ENCODE measurements at places on chromosomes 1 and 21.

- no peak for DNase-seq
Measured at GRCh38 chr1:204834336-204834735, 36.3 kb upstream of the NFASC start.

- no peak for DNase-seq
Measured at GRCh38 chr21:42669041-42669440, 15.6 kb downstream of the PDE9A start.

DNA sequence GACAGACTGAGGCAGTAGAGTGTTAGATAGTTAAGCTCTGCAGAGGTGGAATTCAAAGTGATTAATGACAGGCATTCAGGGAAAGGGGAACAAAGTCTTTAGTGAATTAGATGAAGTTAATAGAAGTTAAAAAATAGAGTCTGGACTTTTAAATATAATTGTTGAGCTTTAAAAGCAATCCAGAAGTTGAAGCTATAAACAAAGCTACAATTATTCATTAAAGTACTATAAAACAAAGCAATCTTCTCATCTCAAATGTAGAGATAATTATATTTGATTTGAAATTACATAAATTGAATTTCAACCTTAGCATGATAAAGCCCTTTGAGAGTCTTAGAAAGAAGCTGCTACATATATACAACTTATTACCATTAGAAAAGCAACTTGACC lies 710.6 kb downstream of the MRPL39 start:
- DNase-seq, result no peak

DNA sequence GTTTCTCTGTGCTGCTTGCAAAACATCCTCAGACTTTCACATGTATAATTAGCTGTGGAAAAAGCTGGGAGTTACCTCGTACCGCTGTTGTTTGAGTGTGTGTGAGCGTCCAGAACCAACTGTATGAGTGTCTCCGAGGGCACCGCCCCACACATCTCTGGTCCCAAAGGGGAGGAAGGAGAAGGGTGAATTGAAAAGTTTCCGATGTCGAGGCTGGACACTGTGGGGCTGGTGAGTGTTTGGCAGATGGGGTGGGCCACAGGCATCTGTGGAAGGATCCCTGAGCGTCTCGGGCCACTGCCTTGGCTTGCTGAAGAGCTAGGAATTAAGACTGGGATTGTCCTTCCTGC lies 1.2 kb downstream of the ATP2B4 start:
- DNase-seq, result peak; percentile 44

DNA sequence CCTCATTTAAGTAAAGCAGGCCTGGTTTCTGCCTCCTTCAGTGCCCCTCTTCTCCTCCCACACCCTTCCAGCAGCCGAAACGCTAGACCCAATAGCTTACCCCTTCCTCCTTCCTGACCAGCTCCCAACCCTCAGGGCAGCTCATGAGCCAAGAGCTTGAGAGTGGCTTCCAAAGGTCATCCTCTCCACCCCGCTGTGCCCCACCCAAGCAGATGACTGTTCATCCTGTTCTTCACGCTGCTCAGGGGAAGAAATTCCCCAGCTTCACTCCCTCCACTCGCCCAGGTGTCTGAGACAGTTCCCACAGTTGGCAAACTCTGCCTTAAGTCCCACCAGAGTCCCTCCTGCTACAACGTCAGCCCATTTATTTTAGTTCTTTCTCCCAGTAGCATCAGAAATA lies 23.4 kb downstream of the ARHGEF19 start:
- DNase-seq, result no peak

GRCh38 chr1:245155272-245156040 lies 671 bp downstream of the KIF26B start:
- DNase-seq, result no peak

- DNase-seq, result no peak
Measured at GRCh38 chr1:175678471-175678870, 64.9 kb downstream of the TNR start.

- DNase-seq, result peak; percentile 75
Measured at GRCh38 chr1:54355931-54356679, 50.1 kb downstream of the SSBP3 start.

DNA sequence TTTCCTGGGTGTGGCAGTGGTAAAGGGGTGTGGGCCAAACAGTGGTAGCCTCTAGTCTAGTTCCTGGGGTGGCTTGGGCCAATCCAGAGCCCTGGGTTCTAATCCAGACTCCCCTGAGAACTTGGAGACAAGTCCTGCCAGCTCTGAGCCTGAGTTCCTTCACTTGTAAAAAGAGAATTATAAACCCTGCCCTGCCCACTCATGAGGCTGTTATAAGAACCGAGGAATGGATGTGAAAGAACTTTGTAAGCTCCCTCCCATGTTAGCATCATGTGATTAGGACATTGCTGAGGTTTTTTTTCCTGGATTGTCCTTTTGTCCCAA lies 131.0 kb downstream of the RRAGC start:
- no peak for DNase-seq

DNA sequence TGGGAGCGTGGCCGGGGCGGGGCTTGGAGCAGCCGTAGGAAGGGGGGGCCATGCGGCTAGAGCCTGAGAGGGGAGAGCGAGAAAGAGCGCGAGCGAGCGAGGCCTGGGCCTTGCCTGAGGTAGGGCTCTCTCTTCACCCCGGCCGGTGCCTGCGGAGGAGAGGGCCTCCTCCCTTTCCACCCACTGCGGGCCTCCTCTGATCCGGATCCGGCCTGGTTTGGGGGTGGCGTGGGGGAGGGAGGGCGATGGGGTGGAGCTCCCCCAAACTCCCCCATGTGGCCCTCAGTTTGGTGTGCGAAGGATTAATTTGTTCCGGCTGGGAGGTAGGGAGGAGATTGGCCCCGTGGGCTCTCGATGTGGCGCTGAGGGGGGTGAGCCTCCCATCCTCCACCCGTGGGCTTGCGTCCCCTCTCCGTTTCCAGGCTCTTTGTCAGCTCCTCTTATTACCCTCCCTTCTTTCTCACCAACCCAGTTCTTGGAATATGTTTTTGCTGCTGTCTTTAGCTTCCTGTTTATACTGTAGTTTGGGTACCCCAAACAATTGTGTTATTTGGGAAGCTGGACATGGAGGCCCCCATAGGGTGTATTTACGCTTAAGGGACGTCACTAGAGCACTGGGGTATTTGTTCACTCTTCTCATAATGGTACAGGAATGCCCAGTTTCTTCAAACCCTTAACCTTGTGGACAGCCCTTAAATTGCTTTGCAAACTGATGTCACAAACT lies 685 bp downstream of the UBAP2L start:
- DNase-seq, result peak; percentile 37

GRCh38 chr1:24336075-24336474 lies 16.9 kb downstream of the GRHL3 start:
- no peak for DNase-seq

GRCh38 chr1:10761503-10762152 lies 34.8 kb downstream of the CASZ1 start:
- no peak for DNase-seq

DNA sequence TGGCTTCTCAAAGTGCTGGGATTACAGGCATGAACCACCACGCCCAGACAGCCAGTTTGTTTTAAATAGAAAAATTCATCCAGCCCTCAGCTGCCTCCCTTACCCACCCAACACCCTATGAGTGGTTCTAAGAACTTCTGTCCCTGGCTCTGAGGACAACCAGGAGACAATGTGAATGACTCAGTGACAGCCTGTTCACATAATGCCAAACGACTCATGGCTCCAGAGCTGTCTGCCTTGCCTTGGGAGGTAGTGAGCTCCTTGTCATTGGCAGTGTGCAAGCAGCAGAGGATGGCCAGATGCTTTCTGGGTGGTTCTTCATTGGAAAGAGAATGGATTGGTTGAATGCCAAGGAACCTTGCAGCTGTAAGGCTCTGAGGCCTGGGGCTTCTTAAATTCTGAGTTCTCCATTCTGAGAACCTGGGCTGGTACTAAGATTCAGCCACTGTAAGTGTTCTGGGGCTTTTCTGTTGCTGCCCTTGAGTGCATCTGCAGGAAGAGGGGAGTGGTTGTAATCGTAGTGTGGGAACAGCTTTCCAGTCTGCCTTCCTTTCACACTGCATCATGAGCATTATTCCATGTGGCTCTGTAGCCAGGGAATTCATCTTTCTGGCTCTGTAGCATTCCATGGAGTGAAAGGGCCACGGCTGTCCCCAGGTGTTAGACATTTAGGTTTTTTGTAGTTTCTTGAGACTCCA lies 5.8 kb downstream of the SERINC2 start:
- DNase-seq, result no peak

- DNase-seq, result peak; percentile 24
Measured at GRCh38 chr1:32828341-32828740, 10.9 kb downstream of the S100PBP start.

DNA sequence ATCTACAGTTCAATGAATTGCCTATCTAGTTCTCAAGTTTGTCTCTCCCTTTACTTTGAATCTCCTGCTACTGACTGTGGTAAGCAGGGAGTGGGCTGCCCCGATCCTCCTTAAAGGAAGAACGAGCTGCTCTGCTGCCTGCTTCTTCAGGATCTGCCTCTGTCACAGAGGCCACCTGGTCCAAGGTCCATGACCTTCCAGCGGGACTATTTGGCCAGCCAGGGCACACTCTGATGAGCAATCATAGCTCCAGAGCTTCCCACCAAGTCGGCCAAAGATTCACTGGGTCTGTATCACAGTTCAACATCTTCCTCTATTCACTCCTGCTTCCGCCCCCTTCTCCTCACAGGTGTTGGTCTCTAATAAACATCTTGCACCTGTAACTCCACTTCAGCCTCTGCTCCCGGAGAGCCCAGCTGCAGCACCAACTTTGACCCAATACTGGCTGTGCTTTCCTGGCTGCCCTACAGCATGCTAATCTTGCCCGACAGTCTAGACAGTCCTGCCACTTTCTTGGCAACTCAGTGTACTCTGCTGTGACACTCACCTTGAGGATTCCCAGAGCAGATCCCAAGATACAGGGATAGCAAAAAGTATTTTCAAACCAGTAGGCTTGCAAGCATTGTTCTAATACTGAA lies 16.9 kb upstream of the MAP10 start:
- no peak for DNase-seq

DNA sequence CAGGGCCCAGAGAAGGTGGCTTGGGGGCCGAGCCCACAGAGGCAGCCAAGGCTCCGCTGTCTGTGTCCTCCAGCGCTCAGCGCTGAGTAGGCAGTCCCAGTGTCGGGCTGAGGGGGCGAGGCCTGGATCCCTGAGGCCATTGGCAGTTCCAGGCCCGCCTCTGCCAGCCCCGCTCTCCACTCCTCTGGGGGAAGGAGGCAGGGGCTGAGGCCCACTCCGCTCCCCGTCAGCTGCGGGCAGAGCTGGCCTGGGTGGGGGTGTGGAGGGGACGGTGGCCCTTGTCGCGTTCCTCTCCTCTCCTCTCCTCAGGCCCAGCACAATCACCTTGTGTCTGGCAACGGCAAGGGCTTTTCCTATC lies 132.8 kb downstream of the CASZ1 start:
- DNase-seq, result no peak

- DNase-seq, result no peak
Measured at GRCh38 chr1:181251713-181252075, 163.2 kb downstream of the IER5 start.

DNA sequence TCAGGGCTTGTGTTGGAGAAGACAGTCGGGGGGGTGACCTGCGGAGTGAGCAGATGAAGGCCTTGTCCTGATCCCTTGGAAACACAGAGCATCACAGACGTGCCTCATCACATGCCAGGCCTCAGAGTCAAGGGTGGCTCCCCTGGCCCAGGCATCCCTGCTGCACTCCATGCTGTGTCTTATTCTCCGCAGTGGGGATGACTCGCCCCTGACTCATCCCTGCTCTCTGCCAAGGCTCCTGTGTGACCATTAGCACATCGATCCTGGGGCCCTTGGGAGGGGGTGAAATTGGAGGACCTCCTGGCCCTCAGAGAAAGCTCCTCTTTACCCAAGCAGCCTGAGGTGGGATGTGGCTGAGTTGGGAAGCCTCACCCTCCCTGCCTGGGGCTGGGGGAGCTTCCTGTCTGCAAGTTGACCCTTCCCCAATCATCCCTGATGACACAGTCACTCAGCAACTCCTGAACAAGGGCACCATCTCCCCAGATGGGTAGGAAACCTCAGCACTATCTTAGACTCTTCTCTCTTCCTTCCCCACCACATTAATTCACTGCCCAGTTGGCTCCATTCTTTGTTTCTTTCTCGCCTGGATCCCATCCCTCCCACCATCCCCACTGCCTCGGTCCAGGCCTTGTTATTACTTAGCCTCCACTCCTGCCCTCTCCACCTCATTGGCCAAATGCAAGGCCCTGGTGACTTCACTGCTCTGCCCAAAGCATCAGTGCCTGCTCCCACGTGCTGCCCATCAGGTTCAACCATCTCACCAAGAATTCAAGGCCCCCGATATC lies 74.6 kb downstream of the CAMK2N1 start:
- no peak for DNase-seq

- no peak for DNase-seq
Measured at GRCh38 chr1:54161495-54162168, 8.8 kb upstream of the CDCP2 start.

DNA sequence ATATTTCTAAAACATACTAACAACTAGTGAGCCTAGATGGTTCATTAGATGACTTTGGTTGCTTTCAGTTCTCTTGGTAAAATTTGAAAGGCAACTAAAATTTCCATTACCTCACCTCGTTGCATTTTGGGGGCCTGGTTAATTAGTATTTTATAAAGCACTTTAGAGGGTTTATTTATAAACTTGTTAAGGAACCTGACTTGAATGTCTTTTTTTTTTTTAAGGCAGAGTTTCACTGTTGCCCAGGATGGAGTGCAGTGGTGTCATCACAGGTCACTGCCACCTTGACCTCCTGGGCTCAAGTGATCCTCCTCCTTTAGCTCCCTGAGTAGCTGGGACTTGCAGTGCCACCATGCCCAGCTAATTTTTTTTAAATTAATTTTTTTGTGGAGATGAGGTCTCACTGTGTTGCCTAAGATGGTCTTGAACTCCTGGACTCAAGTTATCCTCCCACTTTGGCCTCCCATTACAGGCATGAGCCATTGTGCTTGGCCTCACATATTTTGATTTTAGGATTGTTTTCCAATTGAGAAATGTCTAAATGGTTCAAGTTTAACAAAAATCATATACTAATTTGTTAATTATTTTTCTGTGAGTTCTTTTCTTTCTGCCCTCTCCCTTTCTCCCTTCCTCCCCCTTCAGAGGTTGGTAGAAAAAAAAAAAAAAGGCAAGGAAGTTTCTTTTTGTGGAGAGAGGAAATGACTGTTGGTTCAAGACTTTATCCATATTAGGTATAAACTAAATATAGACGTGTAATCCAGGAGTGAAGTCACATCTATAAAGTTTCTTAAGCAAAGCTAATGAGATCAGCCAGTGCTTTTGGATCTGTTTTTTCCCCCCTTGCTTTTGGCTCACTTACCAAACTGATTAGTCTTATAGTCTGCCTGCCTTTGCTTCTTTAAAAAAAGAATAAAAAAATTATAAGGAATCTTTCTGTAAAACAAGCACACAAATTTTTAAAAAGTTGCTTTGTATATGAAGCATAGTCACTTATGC lies 24.7 kb downstream of the CLIC4 start:
- DNase-seq, result peak; percentile 55

- no peak for DNase-seq
Measured at GRCh38 chr1:53063744-53064515, 1.9 kb downstream of the PODN start.

GRCh38 chr1:107264561-107264960 lies 123.7 kb downstream of the NTNG1 start:
- no peak for DNase-seq

GRCh38 chr1:62509028-62509427 lies 72.2 kb downstream of the USP1 start:
- no peak for DNase-seq

Data from KBM-7 (cell line).